AG04449 (cell line): ENCODE measurements at places on chromosomes 1 and 21.

DNA sequence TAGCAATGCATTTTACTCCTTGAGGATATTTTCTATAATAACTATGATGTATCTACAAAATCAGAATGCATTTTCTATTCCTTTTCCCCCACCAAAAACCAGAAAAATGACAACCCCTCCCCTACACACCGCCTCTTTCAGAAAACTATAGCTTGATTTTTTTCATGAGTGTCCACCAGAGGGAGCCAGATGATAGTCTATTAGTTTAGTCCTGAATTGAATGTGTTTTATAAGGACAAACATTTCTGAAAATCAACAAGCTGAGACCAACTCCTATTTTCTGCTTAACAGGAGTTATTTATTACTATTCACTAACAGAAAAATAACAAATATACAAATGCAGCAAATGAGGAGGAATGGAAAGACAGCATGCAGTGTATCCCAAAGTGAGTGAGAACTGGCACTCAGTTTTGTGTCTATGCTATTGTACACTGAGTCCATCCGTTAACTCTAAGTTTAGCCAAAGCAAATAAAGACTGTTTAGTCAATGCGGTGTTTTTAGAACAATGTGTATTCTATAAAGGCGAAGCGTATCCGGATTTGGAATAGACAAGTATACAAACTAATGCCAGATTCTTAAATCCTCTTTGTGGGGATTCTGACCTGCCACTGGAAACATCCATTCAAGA, 182.6 kb downstream of the VAV3 start:
- peak; percentile 5 for DNase-seq

DNA sequence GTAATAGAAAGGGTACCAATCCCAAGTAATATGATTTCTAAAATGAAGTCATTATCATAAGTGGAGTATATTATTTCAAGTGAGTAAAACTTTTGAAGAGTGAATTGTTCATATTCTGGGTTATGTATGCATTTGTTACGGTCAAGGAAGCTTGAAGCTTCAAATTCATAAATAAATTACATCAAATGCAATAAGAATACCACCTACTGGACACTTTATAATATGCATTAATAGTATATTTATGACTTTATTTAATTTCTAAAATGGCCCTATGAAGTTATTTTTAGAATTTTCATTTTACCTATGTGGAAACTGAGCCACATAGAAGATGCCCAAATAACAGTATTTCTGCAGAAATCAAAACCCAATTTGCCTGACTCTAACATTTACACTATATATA, 260.6 kb downstream of the SMYD3 start:
- DNase-seq: no peak

GRCh38 chr1:226029093-226029496, 30.0 kb upstream of the SDE2 start:
- no peak for DNase-seq

DNA sequence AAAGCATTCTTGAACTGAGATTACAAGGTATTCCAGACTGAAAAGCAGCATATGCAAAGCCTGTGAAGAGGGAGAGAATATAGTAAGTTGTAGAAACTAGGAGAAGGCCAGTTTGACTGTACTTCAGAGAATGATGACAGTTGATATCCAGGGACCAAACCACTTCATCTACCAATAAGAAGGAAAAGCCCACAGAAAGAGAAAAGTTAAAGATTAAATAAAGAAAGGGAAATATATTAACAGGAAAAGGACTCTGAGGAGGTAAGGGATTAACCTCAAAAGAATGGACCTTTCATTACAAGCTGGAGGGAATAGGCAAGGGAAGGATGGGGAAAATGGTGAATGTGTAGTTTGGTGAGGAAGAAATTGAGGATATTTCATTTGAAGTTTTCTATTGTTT, 180.2 kb upstream of the CACYBP start:
- DNase-seq: no peak

- DNase-seq: no peak
Measured at GRCh38 chr1:93525431-93525830, 77.5 kb downstream of the FNBP1L start.

DNA sequence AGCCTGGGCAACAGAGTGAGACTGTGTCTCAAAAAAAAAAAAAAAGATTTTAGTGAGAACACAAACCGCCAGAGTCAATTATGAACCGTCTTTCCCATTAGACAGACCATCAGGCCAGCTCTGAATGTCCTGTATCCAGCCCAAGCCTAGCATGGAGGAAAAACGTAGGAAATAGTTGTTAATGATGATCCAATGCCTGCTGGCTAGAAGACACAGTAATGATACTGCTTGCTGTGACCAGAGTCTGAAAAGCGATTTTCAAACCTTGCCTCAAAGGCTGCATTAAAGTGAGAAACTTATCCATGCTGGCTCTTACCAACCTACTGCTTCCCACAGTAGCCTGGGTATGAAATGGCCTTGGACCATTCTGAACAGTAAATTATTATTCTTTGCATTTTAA, 17.0 kb downstream of the COA7 start:
- DNase-seq: no peak

DNA sequence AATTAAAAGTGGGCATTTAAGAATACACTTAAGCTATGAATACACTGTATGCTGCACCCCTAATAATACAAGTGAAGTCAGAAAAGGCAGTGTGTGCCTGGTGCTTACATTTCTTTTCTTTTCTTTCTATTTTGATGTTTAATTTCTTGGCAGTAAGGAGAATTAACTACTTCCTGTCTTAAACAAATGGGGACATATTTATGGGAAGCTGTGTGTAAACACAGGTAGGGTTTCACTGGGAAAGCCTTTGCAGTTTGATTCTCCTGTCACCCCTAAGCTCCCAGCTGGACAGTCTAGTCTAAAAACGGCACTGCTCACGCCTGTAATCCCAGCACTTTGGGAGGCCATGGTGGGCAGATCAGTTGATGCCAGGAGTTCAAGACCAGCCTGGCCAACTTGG, 146.0 kb downstream of the MIS18A start:
- no peak for DNase-seq

DNA sequence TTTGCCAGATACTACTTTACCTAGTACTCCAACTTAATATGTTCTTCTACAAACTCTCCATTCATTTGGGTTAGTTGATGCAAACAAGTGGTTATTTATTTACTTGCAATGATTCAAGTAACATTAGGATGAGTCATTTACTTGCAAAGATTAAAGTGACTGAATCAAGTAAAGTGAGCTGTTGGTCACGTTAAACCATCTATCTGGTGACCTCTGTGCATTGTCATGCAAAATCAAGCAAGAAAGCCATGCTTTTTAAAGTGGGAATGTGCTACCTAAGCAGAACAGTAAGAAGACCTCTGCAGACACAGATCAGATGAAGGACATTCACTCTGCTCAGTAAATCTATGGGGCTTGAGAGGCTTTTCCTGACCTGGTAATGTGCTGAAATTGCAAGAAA, 254.7 kb downstream of the LRRIQ3 start:
- no peak for DNase-seq

DNA sequence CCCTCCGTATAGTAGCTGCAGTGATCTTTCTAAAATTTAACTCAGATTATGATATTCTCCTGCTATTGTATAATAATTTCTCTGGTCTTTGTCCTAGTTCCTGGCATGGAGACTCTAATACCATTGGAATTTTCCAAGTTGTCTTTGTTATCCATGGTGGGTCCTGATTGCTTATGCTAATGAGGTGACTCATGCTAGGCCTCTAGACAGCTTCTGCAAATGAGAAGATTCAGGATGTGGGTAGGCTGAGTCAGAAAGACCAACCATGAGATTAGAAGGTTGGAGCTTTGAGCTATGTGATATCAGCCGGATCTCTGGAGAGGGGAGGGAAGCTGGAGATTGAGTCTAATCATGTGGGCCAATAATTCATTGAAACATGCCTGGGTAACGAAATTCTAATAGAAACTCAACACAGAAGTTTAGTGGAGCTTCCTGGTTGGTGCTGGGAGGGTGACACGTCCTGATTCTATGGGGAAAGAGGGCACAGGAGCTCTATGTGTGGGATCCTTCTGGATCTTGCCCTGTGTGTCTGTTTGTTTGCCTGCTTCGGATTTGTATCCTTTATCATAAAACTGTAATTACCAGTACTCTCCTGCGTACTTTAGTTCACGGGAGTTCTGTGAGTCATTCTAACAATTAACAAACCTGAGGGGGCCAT, 73.2 kb upstream of the CNIH3 start:
- DNase-seq: peak; percentile 90

DNA sequence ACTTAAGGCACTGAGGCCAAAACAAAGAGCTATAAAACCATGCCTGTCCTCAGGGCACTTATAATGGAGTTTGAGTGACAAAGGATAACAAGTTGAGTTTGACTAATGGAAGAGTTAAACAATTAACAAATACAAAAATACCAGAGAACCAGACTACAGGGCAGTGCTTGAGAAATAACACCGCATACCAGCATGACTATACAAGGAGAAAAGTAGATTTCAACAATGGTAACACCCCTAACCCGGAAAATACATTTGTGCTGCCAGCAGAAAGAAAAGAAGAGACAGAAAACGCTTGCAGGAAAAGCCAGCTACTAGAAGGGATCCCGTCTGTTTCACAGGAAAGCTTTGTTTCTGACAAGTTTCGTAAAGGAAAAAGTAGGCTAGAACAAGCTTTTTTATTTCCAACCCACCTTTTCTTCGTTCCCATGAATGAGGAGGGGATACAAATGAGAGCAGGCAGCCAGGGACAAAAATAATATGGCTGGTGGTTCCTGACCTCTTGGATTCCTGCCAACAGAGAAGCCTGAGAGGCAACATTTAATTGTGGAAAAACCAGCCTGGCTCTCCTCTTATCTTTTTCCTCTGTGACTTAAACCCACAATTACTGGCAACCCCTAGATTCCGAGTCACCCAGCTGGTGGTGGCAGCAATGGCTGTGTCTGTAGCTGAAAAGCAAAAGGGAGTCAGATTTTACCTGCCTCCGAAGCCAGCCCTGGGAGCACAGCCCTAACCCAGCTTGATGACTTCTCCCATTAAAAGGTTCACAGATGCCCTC, 56.5 kb downstream of the WLS start:
- DNase-seq: no peak

DNA sequence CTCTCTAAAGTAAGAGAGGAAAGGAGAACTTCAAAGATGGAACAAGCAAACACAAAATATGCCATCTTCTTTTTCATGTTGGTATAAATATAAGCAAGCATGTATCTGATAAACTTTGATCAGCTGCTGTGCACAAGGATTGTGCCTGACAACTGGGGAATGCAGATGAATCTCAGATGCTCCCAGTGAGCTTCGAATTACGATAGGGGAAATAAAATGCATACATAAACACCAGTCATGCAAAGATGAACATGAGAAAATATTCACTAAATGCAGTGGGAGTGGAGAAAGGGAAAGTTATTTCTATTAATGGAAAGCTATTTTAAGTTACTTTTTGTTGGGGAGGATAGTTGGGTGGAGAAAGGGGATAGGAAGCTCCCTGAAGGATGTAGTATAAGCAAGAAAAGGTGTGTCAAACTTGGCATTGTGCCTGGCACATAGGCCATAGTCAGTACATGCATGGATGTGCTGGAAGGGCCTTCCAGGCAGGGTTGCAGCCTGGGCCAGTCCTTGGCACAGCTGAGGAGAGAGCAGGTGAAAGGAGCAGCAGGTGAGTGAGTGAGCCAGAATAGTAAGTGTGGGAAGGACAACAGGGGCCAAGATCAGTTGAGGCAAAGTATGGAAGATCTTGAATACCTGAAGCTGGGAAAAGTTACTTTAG, 57.8 kb upstream of the PGD start:
- DNase-seq: no peak

DNA sequence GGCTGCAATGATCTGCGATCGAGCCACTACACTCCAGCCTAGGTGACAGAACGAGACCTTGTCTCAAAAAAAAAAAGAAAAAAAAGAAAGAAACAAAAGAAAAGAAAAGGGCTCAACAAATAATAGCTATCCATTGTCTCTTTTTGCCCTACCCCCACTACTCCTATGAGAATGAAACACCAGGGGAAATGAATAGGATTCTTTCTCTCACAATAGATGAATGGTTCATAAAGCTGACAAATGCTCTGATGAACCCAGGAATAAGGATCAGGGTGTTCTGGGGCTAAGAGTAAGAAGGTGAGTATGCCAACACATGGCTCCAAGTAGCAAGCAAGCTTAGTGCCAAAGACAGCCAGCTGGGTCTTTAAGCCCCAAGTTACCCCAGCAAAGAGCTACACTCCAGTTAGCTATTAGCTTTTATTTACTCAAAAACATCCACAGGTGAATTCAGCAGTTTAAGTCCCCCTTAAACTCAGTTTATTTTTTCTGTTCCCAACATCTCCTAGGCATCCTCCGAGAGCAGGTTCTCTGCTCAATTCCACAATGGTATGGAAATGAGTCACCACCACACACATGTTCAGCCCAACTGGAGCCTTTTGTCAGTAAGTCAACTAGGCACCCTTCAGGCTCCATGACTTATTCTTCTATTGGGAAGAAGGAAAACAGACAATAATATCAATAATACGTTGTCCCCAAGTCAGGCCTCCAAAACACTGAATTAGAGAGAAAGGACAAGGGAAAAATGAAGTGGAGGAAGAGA, 4.2 kb downstream of the ADORA3 start:
- DNase-seq: no peak

DNA sequence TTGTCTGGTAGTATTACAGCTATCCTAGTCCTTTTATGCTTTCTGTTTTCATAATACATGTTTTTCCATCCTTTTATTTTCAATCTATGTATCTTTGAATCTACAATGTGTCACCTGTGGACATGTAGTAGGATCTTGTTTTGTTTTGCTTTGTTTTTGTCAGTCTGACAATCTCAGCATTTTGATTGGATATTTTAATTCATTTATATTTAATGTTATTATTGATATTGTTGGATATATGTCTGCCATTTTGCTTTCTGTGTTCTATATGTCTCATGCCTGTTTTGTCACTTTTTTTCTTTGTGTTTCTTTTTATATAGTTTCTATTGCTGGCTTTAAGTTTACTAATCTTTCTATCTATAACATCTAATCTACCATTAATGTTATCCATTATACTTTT, 11.5 kb upstream of the PRSS38 start:
- DNase-seq: no peak

- DNase-seq: no peak
Measured at GRCh38 chr1:225612287-225612686, 40.6 kb downstream of the ENAH start.
